ENCODE measurements at places on chromosomes 3 and 15.

GRCh38 chr3:86949850-86950249 lies 41.1 kb downstream of the VGLL3 start:
- DNase-seq, result no peak

- DNase-seq, result no peak
These were observed 3.1 kb upstream of the CPLX3 start for GRCh38 chr15:74823324-74823723.

DNA sequence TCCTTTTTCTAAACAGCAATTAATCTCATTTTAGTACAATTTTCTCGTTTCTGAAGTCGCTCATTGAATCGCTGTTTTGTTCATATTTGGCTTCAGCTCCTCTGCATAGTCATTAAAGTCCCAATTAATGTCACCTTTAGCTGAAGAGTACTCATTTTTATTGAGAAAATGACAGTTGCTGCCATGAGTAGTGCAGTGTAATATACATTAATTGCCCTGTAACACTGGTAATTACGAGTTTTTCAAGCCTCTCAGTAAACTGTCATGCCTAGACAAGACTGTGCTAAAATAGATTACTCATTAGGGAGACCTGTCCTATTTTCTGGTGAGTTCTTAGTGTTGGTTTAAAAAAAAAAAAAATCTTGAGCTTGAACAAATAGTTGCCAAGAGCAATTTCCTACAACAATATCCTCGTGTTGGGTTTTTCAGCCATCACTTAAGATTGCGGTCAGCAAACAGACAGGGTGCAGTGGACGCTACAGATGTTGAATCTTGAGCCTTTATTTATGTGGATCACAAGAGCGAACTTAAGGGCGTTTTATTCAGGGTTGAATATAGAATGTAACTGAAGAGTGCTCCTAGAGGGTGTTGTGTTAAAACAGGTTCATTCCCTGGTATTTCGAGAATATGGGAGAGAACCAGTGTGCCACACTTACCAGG lies 176.0 kb downstream of the CDIN1 start:
- DNase-seq, result no peak

GRCh38 chr3:122458992-122459391 lies 43.1 kb upstream of the WDR5B start:
- no peak for DNase-seq

DNA sequence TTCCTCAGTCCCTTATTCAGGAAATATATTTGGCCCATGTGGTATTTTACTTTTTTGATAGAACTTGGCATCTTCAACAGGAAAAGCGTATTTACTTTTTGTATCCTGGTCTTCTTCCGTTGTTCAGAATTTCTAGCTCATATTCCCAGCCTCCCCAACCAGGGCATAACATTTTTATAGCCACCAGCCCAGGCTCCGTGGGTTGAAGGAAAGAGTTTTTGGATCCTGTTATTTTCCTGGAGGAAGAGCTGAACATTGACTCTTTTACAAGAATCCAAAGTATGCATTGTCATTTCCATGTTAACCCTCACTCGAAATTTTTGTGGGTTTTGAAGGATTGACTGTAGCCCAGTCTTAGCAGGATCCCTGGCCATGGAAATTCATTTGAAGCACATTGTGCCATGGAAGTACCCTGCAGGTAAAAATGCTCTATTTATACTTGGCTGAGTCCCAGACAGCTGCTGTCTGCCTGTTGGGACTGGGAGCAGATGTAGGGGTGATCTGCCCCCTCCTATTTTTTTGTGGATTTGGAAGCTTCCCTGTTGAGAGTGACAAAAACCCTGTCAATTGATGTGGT lies 98.8 kb downstream of the AKAP13 start:
- DNase-seq, result no peak

DNA sequence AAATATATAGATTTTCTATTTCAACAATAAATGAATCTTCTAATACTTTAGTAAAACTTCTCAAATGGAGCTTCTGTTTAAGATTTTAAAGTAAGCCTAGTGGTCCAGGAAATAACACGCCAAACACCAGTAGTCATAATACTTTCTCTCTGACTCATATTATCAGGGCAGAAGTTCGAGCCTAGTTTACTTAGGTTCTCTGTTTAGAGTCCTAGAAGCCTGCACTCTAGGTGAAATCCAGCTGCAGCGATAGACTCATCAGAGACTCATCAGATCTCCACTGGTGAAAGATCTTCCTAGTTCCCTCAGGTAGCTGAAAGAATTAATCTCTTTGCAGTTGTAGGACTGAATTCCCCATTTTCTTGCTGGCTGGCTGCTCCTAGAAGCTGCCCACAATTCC lies 552.5 kb upstream of the ROBO2 start:
- no peak for DNase-seq

- no peak for DNase-seq
These were observed 676.2 kb downstream of the NAALADL2 start for GRCh38 chr3:175535351-175535750.

DNA sequence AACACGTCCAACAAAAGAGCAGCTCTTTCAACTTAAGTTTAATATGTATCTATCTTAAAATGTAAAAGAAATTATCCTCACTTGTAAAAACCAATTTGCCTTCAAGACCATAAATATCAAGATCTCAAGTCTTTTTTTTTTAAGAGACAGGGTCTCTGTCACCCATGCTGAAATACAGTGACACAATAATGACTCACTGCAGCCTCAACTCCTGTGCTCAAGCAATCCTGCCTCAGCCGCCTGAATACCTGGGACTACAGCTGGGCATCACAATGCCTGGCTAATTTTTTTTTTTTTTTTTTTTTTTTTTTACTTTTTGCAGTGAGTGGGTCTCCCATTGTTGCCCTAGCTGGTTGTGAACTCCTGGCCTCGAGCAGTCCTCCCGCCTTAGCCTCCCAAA lies 26.0 kb downstream of the ACAP2 start:
- no peak for DNase-seq

GRCh38 chr3:43910750-43911149 lies 220.0 kb downstream of the ABHD5 start:
- DNase-seq, result no peak

DNA sequence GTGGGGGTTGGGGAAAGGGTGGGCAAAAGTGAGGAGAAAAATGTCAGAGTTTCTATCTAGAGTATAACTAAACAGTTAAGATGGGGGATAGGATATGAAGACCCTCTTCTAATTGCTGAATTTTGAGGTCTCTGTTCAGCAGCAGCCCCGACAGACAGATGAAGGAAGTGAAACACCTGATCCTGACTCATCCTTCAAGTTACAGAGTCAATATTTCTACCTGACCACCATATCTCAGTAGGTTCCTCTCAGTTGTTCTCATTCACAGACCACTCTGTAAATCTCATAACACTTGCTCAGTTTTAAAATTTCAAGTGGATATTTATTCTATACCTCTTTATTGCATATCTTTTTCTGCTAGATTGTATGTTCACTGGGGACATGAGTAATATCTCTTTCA lies 69.5 kb downstream of the CCDC54 start:
- no peak for DNase-seq

GRCh38 chr3:143654906-143655305 lies 193.4 kb downstream of the SLC9A9 start:
- no peak for DNase-seq

DNA sequence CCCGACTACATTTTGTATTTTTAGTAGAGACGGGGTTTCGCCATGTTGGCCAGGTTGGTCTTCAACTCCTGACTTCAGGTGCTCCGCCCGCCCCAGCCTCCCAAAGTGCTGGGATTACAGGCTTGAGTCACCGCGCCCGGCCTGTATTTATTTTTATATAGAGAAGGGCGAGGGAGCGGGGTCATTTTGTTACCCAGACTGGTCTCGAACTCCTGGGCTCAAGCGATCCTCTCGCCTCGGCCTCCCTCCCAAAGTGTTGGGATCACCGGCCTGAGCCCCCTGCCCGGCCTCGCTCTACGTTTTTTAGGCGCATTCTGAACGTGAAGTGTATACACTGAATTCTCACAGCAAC lies 514 bp upstream of the PPP4R2 start:
- no peak for DNase-seq

GRCh38 chr3:138407236-138407907 lies 27.0 kb upstream of the ESYT3 start:
- DNase-seq, result no peak

GRCh38 chr3:5194801-5195509 lies 7.4 kb downstream of the EDEM1 start:
- no peak for DNase-seq

DNA sequence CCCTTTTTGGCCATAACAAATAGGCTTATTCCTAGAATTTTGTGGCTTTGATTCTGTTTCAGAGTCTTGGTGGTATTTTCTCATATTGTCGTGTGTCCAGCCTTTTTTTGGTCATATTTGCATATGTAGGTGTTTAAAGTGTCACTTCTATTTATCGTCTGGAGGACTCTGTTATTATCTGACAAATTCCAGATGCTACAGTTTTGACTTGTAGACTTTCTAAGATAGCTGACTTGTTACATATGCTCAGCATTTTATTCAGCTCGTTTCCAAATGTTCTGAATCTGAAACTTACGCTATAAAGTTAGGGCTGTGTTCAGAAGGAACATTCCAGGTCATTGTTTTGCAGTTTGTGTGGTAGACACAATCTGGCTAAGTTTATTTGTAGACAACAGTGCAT lies 1.9 kb downstream of the PPP4R2 start:
- no peak for DNase-seq

All from hypothalamus (tissue), 51 donors.